ENCODE measurements at places on chromosomes 5 and 9. TPM values are rescaled to one million over a fixed set of nuclear protein-coding genes. Genes with fewer than 3 reads are reported as not detected.

DNA sequence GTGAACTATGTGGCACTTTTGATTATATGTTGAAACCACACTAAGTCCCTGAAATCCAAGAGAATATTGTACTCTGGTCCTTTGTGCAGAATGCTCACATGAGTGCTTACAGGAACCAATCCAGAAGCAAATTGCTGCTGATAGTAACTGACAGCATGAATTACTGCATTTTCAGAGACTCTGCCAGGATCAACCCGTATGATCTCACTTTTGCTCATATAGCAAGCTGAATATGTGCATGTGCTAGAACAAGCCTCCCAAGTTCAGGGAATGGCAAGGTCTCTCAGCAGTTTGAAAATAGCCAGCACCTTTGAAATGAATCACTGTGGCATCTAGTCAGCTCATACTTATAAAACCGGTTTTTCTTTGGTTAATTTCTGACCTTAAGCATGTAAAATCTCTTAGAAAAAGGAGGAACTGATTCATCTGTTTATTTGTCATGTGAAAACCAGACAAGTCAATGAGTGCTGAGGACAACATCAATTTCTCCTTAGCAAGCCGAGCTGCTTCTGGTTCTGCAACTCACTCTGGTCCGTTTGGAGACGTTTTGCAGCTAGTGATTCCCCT is 215.7 kb upstream of the ELL2 start:
- H3K27me3 ChIP-seq: no peaks in the 10 kb centered on the region
- no peaks in the 10 kb centered on the region for H3K36me3 ChIP-seq
- peak; percentile 41 for DNase-seq
- H3K4me3 ChIP-seq: peak overlapping the region; percentile 19
- H3K4me1 ChIP-seq: peaks cover 30% of the 10 kb centered on the region

The FBLL1 gene
- total RNA-seq: not detected

GRCh38 chr5:61344187-61344944 is 12.3 kb downstream of the ZSWIM6 start:
- no peaks in the 10 kb centered on the region for H3K27me3 ChIP-seq
- no peak overlapping the region for H3K27ac ChIP-seq
- H3K4me3 ChIP-seq: no peak overlapping the region
- peaks cover 14% of the 10 kb centered on the region for H3K4me1 ChIP-seq
- H3K36me3 ChIP-seq: no peaks in the 10 kb centered on the region
- DNase-seq: no peak

The SAXO1 gene
- not detected for total RNA-seq

The C9orf50 gene
- total RNA-seq: not detected

The OTP gene
- not detected for total RNA-seq

- H3K36me3 ChIP-seq: peaks cover 3% of the 10 kb centered on the region
- peak; percentile 99 for DNase-seq
- H3K27me3 ChIP-seq: no peaks in the 10 kb centered on the region
- peak overlapping the region; percentile 97 for H3K27ac ChIP-seq
- peak overlapping the region; percentile 44 for H3K4me3 ChIP-seq
These were observed 6.4 kb downstream of the ARRDC1 start for GRCh38 chr9:137611623-137612609.

DNA sequence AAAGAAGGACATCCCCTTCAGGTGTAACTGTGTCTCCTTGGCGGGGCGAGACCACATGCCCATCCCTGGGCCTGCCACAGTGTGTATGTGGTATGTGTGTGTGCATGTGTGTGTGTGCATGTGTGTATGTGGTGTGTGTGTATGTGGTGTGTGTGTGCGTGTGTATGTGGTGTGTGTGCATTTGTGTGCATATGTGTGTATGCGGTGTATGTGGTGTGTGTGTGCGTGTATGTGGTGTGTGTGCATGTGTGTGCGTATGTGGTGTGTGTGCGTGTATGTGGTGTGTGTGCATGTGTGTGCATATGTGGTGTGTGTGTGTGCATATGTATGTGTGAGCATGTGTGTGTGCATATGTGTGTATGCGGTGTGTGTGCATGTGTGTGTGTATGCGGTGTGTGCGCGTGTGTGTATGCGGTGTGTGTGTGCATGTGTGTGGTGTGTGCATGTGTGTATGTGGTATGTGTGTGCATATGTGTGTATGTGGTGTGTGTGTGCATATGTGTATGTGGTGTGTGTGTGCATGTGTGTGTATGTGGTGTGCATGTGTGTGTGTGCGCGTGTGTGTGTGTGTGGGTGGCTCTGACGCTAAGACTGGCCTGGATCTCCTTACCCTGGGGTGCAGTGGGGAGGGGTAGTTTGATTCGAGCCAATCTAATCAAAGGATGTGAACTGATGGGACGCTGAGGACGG is 107.9 kb upstream of the RAPGEF1 start:
- peaks cover 22% of the 10 kb centered on the region for H3K27me3 ChIP-seq
- H3K36me3 ChIP-seq: no peaks in the 10 kb centered on the region
- no peak for DNase-seq
- no peak overlapping the region for H3K27ac ChIP-seq

The PROB1 gene
- 2.9 TPM for total RNA-seq

The FGF10 gene
- total RNA-seq: not detected

GRCh38 chr5:55986931-55987330 is 7.8 kb downstream of the IL6ST start:
- peaks cover 7% of the 10 kb centered on the region for H3K4me1 ChIP-seq
- no peak overlapping the region for H3K4me3 ChIP-seq
- DNase-seq: no peak
- no peak overlapping the region for H3K27ac ChIP-seq
- H3K27me3 ChIP-seq: no peaks in the 10 kb centered on the region
- H3K36me3 ChIP-seq: peaks cover 19% of the 10 kb centered on the region

GRCh38 chr5:178564397-178564796 is 25.8 kb downstream of the COL23A1 start:
- H3K4me1 ChIP-seq: no peaks in the 10 kb centered on the region
- H3K4me3 ChIP-seq: no peak overlapping the region
- H3K36me3 ChIP-seq: no peaks in the 10 kb centered on the region
- DNase-seq: no peak
- H3K27me3 ChIP-seq: peaks cover 88% of the 10 kb centered on the region
- H3K27ac ChIP-seq: no peak overlapping the region

The DEPDC1B gene
- 25.6 TPM for total RNA-seq

- H3K36me3 ChIP-seq: no peaks in the 10 kb centered on the region
- H3K4me1 ChIP-seq: no peaks in the 10 kb centered on the region
- no peak overlapping the region for H3K27ac ChIP-seq
- no peaks in the 10 kb centered on the region for H3K27me3 ChIP-seq
- DNase-seq: no peak
These were observed 56.1 kb downstream of the PTPDC1 start for GRCh38 chr9:94140418-94140780.

The HAVCR2 gene
- 0.25 TPM for total RNA-seq

The NR5A1 gene
- 0.13 TPM for total RNA-seq

DNA sequence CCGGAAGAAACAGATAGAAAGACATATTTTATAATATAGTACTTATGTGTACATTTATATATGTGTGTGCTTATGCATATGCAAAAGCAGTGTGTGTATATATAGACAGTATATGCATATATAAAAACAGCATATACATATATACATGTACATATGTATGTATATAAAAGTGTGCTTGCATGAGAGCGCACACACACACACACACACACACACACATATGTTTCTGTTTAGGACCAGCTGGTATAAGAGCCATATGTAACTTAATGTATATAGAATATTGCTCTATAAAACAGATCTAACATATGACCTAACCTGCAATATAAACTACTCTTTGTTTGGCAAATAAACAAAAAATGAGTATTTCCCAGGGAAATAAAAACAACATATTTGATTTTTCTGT is 65.1 kb upstream of the CDH9 start:
- no peaks in the 10 kb centered on the region for H3K27me3 ChIP-seq
- no peak overlapping the region for H3K4me3 ChIP-seq
- H3K4me1 ChIP-seq: no peaks in the 10 kb centered on the region
- DNase-seq: no peak

GRCh38 chr9:22049411-22049810 is 40.3 kb upstream of the CDKN2B start:
- no peak for DNase-seq
- H3K4me3 ChIP-seq: no peak overlapping the region
- no peak overlapping the region for H3K27ac ChIP-seq

The NUTM2G gene
- total RNA-seq: not detected

DNA sequence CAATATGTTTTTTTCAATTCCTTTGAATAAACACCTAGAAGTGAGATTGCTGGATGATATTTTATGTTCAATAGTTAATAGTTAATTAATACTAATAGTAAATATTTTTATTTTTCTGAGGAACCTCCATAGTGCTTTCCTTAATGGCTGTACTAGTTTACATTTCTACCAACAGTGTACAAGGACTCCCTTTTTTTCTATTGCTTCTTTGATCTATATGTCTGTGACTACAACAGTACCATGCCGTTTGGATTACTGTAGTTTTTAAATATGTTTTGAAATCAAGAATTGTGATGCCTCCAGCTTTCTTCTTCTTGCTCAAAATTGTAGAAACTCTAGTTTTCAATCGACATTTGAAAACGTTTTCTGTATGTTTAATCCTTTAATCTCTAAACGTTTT is 39.5 kb upstream of the ADAMTS16 start:
- peaks cover 63% of the 10 kb centered on the region for H3K27me3 ChIP-seq
- H3K4me1 ChIP-seq: no peaks in the 10 kb centered on the region
- no peaks in the 10 kb centered on the region for H3K36me3 ChIP-seq
- H3K27ac ChIP-seq: no peak overlapping the region
- DNase-seq: no peak

GRCh38 chr9:36140086-36141084 is 3.9 kb downstream of the GLIPR2 start:
- DNase-seq: no peak
- H3K27me3 ChIP-seq: no peaks in the 10 kb centered on the region
- H3K36me3 ChIP-seq: no peaks in the 10 kb centered on the region
- H3K4me3 ChIP-seq: no peak overlapping the region
- peaks cover 17% of the 10 kb centered on the region for H3K4me1 ChIP-seq

DNA sequence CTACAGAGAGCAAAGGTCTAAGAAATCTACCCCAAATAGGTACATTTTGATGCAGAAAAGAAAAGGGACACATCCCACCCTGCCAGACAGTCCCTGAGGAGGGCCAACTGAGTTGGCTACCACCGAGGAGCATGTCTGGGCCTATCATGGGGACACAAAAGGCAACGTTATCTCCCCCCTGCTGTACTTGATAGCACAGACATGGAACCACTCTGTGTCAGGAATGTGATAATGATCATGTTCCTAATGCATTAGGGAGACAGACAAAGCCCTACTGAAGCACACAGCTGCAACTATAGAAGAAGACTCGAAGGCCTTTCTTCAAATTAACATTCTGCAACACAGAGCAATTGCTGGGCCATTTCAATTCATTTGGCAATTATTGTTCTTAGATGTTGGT is 84.5 kb downstream of the ENC1 start:
- H3K4me1 ChIP-seq: peaks cover 17% of the 10 kb centered on the region
- H3K27me3 ChIP-seq: no peaks in the 10 kb centered on the region
- no peak overlapping the region for H3K27ac ChIP-seq
- H3K4me3 ChIP-seq: no peak overlapping the region
- no peak for DNase-seq
- H3K36me3 ChIP-seq: no peaks in the 10 kb centered on the region

The IL11RA gene
- total RNA-seq: 8.5 TPM

The STC2 gene
- total RNA-seq: 42.2 TPM

DNA sequence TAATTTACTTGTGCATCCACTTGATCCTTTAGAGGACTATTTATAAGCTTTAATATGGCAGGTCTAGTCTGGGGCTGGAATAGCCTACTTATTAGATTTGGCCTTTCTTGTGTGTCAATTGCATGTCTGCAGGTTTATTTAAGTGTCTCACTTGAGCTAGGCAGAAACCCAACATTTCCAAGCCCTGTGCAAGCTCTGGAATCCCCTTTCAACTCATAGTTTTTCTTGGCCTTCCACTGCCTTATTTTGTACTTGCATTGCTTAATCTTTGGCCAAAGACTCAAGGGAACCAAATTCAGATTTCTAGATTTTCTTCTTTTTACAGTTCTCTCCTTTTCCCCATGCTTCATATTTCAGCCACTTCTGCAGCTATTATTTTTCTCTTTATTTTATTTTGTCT is 102.4 kb upstream of the RFX3 start:
- no peaks in the 10 kb centered on the region for H3K36me3 ChIP-seq
- no peaks in the 10 kb centered on the region for H3K27me3 ChIP-seq
- no peak overlapping the region for H3K27ac ChIP-seq
- no peaks in the 10 kb centered on the region for H3K4me1 ChIP-seq
- H3K4me3 ChIP-seq: no peak overlapping the region
- no peak for DNase-seq

The PFN3 gene
- total RNA-seq: not detected

DNA sequence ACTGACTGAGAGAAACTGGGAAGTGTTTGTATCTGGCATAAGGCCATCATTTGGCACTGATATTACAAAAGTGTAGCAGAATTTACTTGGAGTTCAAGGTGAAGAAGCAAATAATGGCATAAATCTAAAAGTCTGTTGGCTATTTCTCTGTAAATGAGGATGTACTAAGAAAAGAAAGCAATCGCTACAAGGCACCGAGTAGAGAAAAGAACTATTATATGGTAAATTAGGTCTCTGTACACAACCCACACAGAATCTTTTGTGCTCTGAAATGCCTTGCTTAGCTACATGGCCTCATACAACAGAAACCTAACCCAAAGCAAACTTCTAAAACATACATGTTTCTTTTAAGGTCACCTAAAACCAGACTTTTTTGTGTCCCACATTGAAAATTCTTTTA is 290.1 kb upstream of the WWC1 start:
- H3K36me3 ChIP-seq: no peaks in the 10 kb centered on the region
- no peak overlapping the region for H3K4me3 ChIP-seq
- H3K27me3 ChIP-seq: peaks cover 19% of the 10 kb centered on the region
- H3K27ac ChIP-seq: no peak overlapping the region
- no peaks in the 10 kb centered on the region for H3K4me1 ChIP-seq
- no peak for DNase-seq

GRCh38 chr5:86155796-86156195 is 461.9 kb upstream of the COX7C start:
- H3K4me1 ChIP-seq: no peaks in the 10 kb centered on the region
- DNase-seq: no peak
- no peak overlapping the region for H3K4me3 ChIP-seq
- H3K36me3 ChIP-seq: no peaks in the 10 kb centered on the region
- H3K27ac ChIP-seq: no peak overlapping the region
- H3K27me3 ChIP-seq: no peaks in the 10 kb centered on the region

DNA sequence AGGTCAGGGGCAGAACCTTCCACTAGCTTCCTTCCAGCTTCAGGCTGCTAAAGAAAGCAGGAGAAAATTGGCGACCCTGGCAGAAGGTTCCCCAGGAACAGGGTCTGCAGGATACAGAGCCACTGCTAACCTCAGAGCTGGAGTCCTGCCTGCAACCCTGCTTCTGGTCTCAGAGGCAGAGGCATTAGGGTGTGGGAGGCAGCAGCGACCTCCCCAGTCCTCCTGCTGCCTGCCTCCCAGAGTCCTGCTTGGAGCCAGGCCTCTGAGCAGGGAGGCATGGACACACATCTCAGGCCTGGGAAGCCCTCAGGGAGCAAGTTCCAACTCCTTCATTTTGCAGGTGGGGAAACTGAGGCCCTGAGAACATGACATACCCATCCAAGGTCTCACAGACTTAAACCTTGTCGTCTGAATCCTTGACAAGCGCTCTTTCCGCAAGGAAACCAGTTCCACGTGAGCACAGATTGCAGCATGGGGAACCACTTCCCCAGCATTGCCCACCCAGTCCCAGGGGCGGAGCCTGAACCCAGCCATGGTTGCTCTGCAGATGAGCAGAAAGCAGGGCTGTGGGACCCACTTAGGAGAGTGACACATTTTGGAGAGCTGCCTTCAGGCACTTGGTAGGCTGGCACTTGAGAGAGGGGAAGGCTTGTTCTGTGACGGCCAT is 28.2 kb upstream of the HAND1 start:
- H3K4me1 ChIP-seq: no peaks in the 10 kb centered on the region
- DNase-seq: no peak
- H3K27me3 ChIP-seq: no peaks in the 10 kb centered on the region
- no peaks in the 10 kb centered on the region for H3K36me3 ChIP-seq

The ROPN1L gene
- total RNA-seq: 7.1 TPM

Data from PC-9 (cell line).